CD4-positive, alpha-beta memory T cell (primary cell): ENCODE measurements at places on chromosomes 2 and 18.

GRCh38 chr2:212022966-212023365, 515.6 kb downstream of the ERBB4 start:
- DNase-seq, result no peak

DNA sequence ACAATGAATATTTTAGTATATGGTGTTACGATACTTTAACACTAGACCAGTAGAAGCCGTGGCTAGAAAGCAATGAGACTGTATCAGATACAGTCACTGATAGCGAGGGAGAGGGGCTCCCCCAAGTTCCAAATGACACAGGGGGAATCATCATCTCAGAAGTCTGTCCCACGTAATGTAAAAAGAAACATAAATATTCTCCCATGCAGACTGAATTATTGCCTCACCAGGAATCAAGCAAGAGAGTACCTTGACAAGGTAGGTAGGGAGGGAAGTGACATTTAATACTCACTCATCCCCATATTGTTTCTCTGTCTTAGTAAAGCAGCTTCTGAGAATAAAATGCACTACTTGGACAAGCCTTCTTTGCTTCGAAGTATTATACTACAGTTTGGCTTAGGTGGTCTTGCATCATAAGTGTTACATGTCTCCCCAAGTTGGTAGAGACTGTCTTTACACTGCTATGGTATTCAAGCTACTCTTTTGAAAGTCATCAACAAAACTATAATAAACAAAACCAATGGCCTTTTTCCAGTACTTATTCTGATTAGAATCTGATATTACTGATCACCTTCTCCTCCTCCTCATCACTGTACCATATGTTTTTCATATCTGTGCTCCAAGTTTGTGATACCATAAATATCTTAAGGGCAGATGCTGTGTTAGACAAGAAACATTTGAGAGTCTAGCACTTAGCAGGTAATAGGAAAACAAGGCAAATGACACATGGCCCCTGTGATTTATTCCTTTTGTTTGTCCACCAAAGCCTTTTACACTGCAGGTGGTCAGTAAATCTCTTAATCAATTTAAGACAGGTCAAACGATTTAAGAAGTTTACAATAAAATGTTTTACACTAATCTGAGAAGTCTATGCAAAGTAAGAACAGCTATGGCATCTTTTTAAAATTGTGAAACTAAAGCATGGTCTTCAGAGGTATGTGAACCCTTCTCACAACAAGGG, 2.7 kb downstream of the LAPTM4A start:
- DNase-seq, result no peak

DNA sequence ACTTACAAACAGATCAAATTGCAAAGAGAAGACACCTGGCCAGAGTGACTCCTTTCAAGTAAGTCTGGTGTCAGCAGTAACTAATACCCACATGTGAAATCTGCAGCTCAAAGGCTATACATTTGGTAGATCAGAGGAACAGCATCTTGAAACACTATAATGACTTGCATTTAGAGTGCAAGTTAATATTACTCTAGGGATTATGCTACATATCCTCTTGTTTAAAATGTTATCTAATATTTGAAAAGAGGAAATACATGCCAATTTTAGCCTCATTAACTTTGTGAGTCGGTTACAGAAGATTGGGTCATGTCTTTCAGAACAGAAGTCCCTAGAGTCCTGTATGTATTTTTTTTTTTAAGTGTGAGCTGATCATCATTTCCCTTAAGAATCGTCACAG, 15.2 kb downstream of the LANCL1 start:
- DNase-seq, result no peak

DNA sequence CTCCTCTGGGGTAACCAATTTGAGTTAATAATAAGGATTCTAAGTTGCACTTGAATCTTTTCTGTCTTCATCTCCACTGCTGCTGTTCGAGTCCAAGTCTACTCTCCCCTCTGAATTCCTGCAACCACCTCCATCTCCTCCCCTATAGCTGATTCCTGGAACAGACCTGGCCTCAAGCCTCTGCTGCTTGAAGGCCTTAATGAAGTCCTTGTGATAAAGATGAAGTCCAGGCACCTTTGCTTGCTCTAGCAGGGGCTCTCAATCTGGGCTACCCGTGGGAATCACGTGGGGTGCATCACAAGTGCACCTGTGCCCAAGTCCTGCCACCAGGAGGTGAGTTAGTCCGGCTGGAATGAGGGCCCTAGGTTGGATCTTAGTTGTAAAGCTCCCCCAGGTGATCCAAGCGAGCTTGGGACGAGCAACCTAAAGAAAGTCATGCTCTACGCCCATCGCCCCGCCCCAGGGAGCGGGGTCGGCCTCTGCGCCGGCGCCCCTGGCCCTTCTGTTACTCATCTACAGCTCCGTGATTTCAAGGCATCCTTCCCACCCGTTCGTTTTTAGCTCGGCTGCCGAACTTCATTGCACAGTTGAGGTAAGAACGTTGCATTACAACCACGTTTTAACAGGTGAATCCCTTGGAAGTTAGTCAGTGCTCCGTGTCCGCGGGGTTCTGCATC, 905 bp upstream of the IAH1 start:
- no peak for DNase-seq
